ENCODE measurements at places on chromosomes 2 and 18.

DNA sequence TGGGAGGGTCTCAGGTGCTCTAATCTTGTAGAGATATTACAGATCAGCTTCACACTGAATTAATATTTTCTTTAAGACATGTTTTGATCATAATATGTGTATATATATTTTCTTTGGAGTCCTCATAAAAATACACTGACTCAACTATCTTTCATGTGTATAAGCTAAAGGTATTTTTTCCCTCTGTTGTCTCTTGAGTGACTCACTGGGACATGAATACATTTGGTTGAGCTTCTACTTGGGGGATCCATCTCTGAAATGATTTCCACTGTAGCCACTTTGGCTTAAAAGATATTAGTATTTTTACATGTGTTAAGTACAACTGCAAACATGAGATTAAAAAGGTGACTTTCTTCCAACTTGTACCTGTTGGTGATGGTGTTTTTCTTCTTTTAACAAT lies 140.8 kb downstream of the TTN start:
- DNase-seq: no peak
- H3K27me3 ChIP-seq: no peaks in the 10 kb centered on the region
- no peak overlapping the region for H3K27ac ChIP-seq
- no peaks in the 10 kb centered on the region for H3K4me1 ChIP-seq
- no peak overlapping the region for H3K4me3 ChIP-seq

- H3K4me3 ChIP-seq: no peak overlapping the region
- no peaks in the 10 kb centered on the region for H3K36me3 ChIP-seq
- H3K27me3 ChIP-seq: peaks cover 4% of the 10 kb centered on the region
- H3K4me1 ChIP-seq: peaks cover 9% of the 10 kb centered on the region
These were observed 14.9 kb downstream of the IL1B start for GRCh38 chr2:112821682-112822081.

DNA sequence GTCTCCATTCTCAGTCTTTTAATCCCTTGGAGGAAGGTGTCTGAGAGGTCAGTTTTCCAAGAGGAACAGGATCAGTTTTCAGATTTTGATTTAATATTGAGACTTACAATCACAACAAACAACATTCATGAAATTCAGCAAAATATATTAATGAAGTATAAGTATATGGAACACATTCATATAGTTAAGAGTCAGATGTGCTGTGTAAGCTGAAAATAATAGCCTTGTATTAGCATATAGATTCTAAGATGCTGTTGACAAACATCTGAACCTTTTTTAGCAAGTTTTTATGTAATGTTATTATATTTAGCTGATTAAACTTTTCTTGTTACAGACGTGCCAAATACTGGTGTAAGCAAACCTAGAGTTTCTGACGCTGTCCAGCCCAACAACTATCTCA lies 163.9 kb downstream of the PKP4 start:
- H3K4me3 ChIP-seq: no peak overlapping the region
- H3K27ac ChIP-seq: peak overlapping the region; percentile 9
- DNase-seq: no peak
- H3K4me1 ChIP-seq: no peaks in the 10 kb centered on the region

DNA sequence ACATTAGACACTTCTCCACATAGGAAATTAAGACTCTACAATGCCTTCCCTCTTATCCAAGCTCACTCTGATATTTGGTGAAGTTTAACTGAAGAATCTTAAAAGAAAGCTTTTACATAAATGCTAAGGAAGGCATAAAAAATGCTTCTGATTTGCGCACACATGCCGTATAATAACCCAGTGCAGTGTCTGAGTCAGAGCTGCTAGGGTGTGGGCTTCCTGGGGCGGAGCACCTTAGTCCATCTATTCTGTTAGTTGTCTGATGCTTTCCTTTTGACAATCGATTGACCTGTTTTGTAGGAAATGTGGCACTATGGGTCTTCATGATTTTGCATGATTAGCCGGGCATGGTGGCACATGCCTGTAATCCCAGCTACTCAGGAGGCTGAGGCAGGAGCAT lies 231.5 kb downstream of the AFF3 start:
- peaks cover 2% of the 10 kb centered on the region for H3K27me3 ChIP-seq
- DNase-seq: no peak
- H3K4me3 ChIP-seq: no peak overlapping the region
- H3K4me1 ChIP-seq: peaks cover 3% of the 10 kb centered on the region

DNA sequence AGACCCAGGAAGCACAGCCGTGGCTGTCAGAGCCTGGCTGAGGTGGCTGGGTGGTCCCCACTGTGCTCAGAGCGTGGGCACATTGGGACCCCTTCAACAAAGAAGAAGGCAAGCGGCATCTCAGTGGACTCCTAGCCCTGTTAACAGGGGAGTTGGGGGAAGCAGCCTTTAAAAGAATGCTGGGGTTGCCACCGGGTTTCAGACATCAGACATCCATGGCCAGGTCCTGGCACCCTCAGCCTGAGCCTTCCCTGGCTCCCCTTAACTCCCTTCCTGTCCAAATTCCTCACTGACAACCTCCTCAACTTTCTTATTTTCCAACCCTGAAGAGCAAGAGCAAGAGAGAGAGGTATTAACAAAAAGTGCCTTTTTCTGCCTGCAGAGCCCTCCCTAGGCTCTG lies 24.8 kb upstream of the GNAL start:
- H3K27me3 ChIP-seq: peaks cover 34% of the 10 kb centered on the region
- H3K27ac ChIP-seq: no peak overlapping the region
- no peaks in the 10 kb centered on the region for H3K4me1 ChIP-seq
- H3K36me3 ChIP-seq: no peaks in the 10 kb centered on the region

DNA sequence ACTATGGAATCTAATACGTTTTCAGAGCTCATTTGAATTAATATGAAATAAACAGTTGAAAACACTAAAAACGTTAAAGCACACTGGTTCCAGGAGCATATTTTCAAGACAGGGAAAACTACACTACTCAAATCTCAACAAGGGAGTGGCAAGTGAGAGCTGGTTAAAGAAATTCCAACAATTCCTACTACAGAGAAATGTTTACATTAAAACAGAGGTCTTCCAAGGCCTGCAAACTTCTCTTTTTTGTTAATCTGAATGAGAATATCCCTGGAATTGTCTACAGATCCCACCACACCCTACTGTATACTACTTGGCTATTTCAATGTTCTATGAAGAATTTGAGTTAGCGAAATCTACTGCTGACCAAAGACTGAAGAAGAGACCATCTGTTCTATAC lies 231.5 kb downstream of the ZEB2 start:
- no peak overlapping the region for H3K27ac ChIP-seq
- DNase-seq: no peak
- no peaks in the 10 kb centered on the region for H3K27me3 ChIP-seq
- H3K4me3 ChIP-seq: no peak overlapping the region
- H3K36me3 ChIP-seq: no peaks in the 10 kb centered on the region

- DNase-seq: peak; percentile 67
- H3K36me3 ChIP-seq: no peaks in the 10 kb centered on the region
- H3K27me3 ChIP-seq: no peaks in the 10 kb centered on the region
These were observed at the start of gene GPR35 for GRCh38 chr2:240624950-240625621. Gene GPR35 (plus strand): TSS chr2:240625480. CDS start chr2:240629953, 4,473 bp downstream.

- H3K27ac ChIP-seq: no peak overlapping the region
- DNase-seq: no peak
- peaks cover 55% of the 10 kb centered on the region for H3K27me3 ChIP-seq
These were observed 85.5 kb upstream of the TMEM247 start for GRCh38 chr2:46393865-46394264.

DNA sequence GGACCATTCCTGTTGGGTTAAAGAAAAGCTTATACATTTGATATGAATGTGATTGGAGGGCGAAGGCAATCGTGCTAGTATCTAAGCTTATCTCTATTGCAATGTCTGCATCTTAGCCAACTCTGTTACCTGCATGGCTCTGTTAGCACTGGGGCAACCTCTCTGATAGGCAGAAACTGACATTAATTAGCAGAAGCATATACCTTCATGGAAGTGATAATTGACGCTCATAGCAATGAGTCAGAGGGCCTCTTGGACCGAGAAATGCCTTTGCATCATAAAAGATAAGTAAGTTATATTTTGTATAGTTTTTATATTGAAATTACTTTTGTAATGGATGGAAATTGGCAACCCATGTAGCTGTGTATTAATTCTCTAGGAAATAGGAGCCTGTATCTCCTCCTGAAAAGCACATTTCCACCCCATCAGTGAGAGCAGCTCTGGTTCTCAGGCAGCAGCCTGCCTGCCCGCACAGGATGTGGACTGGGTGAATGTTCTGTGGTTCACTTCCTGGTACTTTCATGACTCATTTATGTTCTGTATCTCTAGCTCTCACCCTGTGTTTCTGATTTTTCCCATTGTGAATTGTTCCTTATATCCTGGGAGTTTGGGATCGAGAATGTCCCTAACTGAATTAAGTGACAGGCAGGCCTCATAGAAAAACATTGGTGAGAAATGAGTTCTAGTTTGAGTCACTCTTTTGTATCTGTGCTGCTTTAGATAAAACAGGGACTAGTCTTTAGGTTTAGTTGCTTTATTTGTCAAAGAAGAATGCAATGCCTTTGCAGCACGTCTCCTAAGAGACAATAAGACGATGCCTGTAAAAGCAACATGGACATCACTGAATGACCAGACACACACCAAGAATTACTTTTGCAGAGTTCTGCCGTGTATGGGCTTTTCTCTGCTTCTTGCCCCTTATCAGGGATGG lies 344.9 kb downstream of the DCDC2C start:
- H3K4me1 ChIP-seq: no peaks in the 10 kb centered on the region
- no peaks in the 10 kb centered on the region for H3K27me3 ChIP-seq
- no peak overlapping the region for H3K4me3 ChIP-seq

- no peak overlapping the region for H3K27ac ChIP-seq
- peaks cover 2% of the 10 kb centered on the region for H3K4me1 ChIP-seq
- H3K27me3 ChIP-seq: peaks cover 30% of the 10 kb centered on the region
- H3K4me3 ChIP-seq: no peak overlapping the region
These were observed 69.2 kb downstream of the ADD2 start for GRCh38 chr2:70698847-70699246.

DNA sequence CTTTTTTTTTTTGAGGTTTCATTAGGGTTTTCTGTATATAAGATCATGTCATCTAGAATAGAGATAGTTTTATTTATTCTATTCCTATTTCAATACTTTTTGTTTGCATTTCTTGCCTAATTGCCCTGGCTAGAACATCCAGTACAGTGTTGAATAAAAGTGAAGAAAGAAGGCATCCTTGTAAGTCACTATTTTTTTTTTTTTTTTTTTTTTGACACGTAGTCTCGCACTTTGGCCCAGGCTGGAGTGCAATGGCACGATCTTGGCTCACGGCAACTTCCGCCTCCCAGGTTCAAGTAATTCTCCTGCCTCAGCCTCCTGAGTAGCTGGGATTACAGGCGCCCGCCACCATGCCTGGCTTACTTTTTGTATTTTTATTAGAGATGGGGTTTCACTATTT lies 27.8 kb upstream of the RANBP2 start:
- no peak overlapping the region for H3K4me3 ChIP-seq
- no peak for DNase-seq

GRCh38 chr18:9971313-9971920 lies 57.6 kb downstream of the VAPA start:
- peaks cover 16% of the 10 kb centered on the region for H3K4me1 ChIP-seq
- peaks cover 7% of the 10 kb centered on the region for H3K36me3 ChIP-seq
- H3K4me3 ChIP-seq: no peak overlapping the region
- peaks cover 40% of the 10 kb centered on the region for H3K27me3 ChIP-seq
- DNase-seq: peak; percentile 58
- H3K27ac ChIP-seq: no peak overlapping the region

GRCh38 chr2:144215701-144216675 lies 303.9 kb downstream of the ZEB2 start:
- peak overlapping the region; percentile 19 for H3K4me3 ChIP-seq
- no peak for DNase-seq
- H3K27me3 ChIP-seq: no peaks in the 10 kb centered on the region
- H3K27ac ChIP-seq: peak overlapping the region; percentile 49

- H3K4me3 ChIP-seq: no peak overlapping the region
- no peak for DNase-seq
- H3K4me1 ChIP-seq: peaks cover 1% of the 10 kb centered on the region
- H3K27ac ChIP-seq: no peak overlapping the region
- H3K36me3 ChIP-seq: no peaks in the 10 kb centered on the region
These were observed 246.4 kb upstream of the PXDN start for GRCh38 chr2:1990724-1991123.

GRCh38 chr18:1012775-1013174 lies 108.1 kb downstream of the ADCYAP1 start:
- no peaks in the 10 kb centered on the region for H3K27me3 ChIP-seq
- DNase-seq: no peak
- H3K4me1 ChIP-seq: no peaks in the 10 kb centered on the region
- H3K27ac ChIP-seq: no peak overlapping the region
- no peak overlapping the region for H3K4me3 ChIP-seq

DNA sequence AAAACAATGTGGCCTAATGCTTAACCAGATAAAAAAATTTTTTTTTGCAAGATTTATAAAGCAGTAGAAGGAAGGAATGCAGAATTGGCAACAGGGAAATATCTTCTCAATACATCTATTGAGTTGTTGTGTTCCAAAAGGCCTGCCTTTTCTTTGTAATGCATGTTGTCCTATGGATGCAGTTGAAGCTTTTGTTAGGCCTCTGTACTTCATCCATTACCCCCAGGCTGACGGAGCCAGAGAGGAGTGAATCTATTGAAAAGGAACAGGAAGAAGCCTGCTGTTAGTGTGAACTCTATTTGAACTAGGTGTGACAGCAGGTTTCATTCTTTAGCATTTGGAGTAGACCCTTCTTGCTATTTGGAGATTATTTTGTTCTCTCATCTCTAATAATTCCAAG lies 56.5 kb downstream of the MTX2 start:
- no peak overlapping the region for H3K27ac ChIP-seq
- no peak overlapping the region for H3K4me3 ChIP-seq
- DNase-seq: no peak
- no peaks in the 10 kb centered on the region for H3K27me3 ChIP-seq
- H3K36me3 ChIP-seq: peaks cover 5% of the 10 kb centered on the region

DNA sequence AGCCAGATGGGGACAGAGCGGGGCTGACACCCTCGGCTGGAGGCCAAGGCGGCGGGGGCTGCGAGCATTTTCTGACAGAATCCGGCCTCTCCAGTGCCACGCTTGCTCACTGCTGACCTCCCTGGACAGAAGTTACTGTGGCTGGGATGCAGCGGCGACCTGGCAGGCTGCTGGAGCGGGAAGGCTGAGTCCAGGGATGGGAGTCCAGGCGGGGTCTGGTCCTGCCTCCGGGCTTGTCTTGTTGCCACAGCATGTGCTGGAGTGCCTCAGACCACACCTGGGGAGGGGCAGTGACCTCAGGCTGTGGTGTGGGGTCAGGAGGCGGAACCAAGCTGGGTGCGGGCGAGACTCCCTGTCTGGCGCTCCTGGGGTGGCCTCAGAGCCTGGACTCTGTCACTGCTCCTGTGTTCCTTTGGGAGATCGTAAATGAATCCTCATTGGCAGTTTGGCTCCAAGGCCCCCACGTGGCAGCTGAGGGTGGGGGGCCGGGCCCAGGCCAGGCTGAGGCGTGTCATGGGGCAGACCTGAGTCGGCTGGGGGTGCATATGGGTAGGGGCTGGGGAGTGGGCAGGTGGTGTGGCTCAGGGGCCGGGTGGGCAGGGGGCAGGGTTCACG lies 5.5 kb downstream of the BOK start:
- no peak for DNase-seq
- no peaks in the 10 kb centered on the region for H3K4me1 ChIP-seq
- no peak overlapping the region for H3K4me3 ChIP-seq
- no peak overlapping the region for H3K27ac ChIP-seq

GRCh38 chr2:20432714-20433113 lies 14.2 kb upstream of the RHOB start:
- peaks cover 8% of the 10 kb centered on the region for H3K36me3 ChIP-seq
- no peak overlapping the region for H3K27ac ChIP-seq
- H3K27me3 ChIP-seq: peaks cover 72% of the 10 kb centered on the region
- no peak overlapping the region for H3K4me3 ChIP-seq
